ENCODE measurements at places on chromosomes 12 and 14. TPM values are rescaled to one million over a fixed set of nuclear protein-coding genes. Genes with fewer than 3 reads are reported as not detected.

The KIAA0586 gene
- total RNA-seq: 41.1 TPM

The OR6C2 gene
- not detected for total RNA-seq

The C14orf132 gene
- total RNA-seq: 42.1 TPM

The EIF2S3B gene
- total RNA-seq: 0.96 TPM

The RASSF8 gene
- 50.5 TPM for total RNA-seq

DNA sequence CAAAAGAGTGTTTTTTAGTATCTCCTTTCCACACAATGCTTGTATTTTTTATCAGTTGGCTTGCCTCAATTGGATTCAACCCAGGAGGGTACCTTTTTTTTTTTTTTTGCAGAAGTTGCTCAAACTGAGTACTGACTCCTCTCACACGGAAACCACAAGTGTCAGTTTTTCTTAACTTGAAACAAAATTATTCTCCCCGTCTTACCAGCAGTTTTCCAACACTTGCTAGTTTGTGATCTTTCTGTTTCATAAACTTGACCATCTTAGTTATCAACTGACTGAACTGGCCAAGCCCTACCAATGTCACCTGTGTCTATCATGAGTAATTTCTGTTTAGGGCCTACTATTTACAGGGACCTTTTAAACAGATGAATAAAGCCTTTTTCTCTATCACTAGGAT lies 34.1 kb upstream of the ITPR2 start:
- no peak for DNase-seq
- H3K36me3 ChIP-seq: no peaks in the 10 kb centered on the region
- H3K27me3 ChIP-seq: no peaks in the 10 kb centered on the region

- no peak for DNase-seq
- no peaks in the 10 kb centered on the region for H3K36me3 ChIP-seq
- H3K4me3 ChIP-seq: no peak overlapping the region
- no peak overlapping the region for H3K27ac ChIP-seq
These were observed 9.1 kb upstream of the DPF3 start for GRCh38 chr14:72902801-72903530.

DNA sequence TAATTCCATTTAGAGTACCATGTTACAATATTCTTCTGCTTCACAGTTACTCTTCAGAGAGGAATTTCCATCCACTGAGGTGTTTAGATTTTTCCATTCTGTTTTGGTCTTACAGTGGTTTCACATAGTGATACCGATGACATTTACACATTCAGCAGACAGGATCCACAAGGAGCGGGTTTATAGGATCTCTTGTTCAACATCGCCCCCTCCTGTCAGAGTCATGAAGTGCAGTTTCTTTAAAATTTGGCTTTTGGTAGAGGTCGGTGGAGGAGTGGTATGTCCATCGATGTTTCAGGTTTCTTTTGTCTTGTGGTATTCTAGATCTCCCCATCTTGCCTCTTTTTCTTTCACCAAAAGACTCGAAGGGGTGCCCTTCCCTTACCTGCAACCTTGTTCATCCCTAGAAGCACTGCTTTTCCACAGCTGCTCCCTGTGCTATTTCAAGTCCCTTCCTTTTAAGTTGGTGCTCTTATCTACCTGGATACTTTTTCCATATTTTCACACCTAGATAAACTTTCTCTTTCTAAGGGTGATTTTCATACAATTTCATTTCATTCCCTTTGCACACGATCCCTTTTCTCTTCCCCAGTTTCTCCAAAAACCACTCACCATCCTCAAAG lies 181.3 kb downstream of the ITPR2 start:
- no peak overlapping the region for H3K27ac ChIP-seq
- peak; percentile 78 for DNase-seq
- H3K4me3 ChIP-seq: no peak overlapping the region
- H3K27me3 ChIP-seq: no peaks in the 10 kb centered on the region
- H3K36me3 ChIP-seq: peaks cover 16% of the 10 kb centered on the region

DNA sequence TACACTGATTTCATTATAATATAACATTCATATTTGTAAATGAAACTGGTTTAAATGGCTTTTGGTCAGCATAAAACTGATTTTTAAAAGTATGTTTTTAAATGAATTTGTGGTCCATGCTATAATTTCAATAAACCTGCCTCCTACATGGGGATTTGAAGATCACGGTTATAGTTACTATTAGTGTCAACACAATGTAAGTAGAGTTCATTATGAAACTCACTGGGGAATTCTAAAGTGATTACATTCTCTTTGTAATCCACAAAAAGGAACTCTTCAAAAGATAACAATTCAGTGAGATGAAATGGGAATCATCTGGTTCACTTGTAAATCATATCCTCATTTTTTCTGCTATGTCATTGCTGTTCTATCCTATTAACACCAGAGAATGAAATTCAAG lies 204.5 kb upstream of the G2E3 start:
- peaks cover 16% of the 10 kb centered on the region for H3K4me1 ChIP-seq
- no peaks in the 10 kb centered on the region for H3K36me3 ChIP-seq
- no peak for DNase-seq

- no peaks in the 10 kb centered on the region for H3K27me3 ChIP-seq
- H3K36me3 ChIP-seq: no peaks in the 10 kb centered on the region
- no peak for DNase-seq
- no peak overlapping the region for H3K4me3 ChIP-seq
- H3K4me1 ChIP-seq: no peaks in the 10 kb centered on the region
These were observed 883.0 kb upstream of the FLRT2 start for GRCh38 chr14:84646786-84647500.

- H3K4me3 ChIP-seq: peak within 1 kb of the TSS; percentile 86
- peaks cover 98% of the 10 kb centered on the region for H3K27me3 ChIP-seq
- no peaks in the 10 kb centered on the region for H3K36me3 ChIP-seq
- no peak within 1 kb of the TSS for H3K27ac ChIP-seq
These were observed at the start of gene ESRRB for GRCh38 chr14:76375947-76376404. Gene ESRRB (plus strand): TSS chr14:76376137. CDS start chr14:76376402, 265 bp downstream.

GRCh38 chr12:93025145-93026103 lies 96.3 kb upstream of the EEA1 start:
- no peaks in the 10 kb centered on the region for H3K36me3 ChIP-seq
- H3K27me3 ChIP-seq: no peaks in the 10 kb centered on the region
- no peak overlapping the region for H3K4me3 ChIP-seq
- DNase-seq: no peak
- H3K4me1 ChIP-seq: peaks cover 5% of the 10 kb centered on the region
- H3K27ac ChIP-seq: no peak overlapping the region

GRCh38 chr12:108701779-108702441 lies 29.4 kb downstream of the CORO1C start:
- peaks cover 5% of the 10 kb centered on the region for H3K36me3 ChIP-seq
- peak overlapping the region; percentile 2 for H3K27ac ChIP-seq
- no peak for DNase-seq
- H3K4me1 ChIP-seq: peaks cover 39% of the 10 kb centered on the region
- no peaks in the 10 kb centered on the region for H3K27me3 ChIP-seq
- no peak overlapping the region for H3K4me3 ChIP-seq

- H3K4me1 ChIP-seq: peaks cover 5% of the 10 kb centered on the region
- peaks cover 59% of the 10 kb centered on the region for H3K27me3 ChIP-seq
- H3K27ac ChIP-seq: no peak overlapping the region
- H3K4me3 ChIP-seq: no peak overlapping the region
- no peak for DNase-seq
These were observed 5.4 kb downstream of the KCNH5 start for GRCh38 chr14:63039866-63040265.

GRCh38 chr12:82745063-82745674 lies 58.5 kb downstream of the TMTC2 start:
- peaks cover 23% of the 10 kb centered on the region for H3K4me1 ChIP-seq
- DNase-seq: no peak
- peaks cover 2% of the 10 kb centered on the region for H3K36me3 ChIP-seq
- H3K27ac ChIP-seq: no peak overlapping the region

GRCh38 chr14:32682214-32682613 lies 256.5 kb upstream of the NPAS3 start:
- H3K27ac ChIP-seq: no peak overlapping the region
- peaks cover 8% of the 10 kb centered on the region for H3K4me1 ChIP-seq
- H3K36me3 ChIP-seq: no peaks in the 10 kb centered on the region
- H3K4me3 ChIP-seq: no peak overlapping the region
- no peaks in the 10 kb centered on the region for H3K27me3 ChIP-seq
- no peak for DNase-seq

DNA sequence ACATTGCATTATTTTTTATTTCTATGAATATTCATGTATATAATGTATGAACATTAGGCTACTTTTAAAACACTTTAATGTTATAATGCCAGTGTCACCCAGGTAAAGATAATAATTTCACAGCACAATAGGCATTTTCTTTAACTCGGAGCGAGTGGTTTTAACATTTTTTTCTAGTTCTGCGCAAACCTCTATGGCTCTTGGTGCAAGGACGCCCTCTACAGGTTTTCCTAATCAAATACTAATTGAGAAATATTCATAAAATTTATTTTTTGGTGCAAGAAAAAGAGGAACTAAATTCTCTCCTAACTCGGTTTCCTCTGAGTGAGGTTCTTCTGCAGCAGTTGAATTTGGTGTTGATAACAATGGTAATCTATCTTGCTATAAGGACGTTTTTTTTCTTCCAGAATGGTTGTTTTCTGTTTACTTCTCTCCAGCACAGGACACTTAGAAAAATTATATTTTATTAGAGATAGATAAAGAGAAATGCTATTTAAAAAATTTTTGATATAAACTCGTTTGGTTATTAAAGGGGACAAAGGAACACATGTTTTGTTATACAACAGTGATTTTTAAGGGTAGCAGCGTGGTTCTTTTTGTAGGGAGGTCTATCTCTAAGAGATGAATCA lies 2.4 kb upstream of the WIF1 start:
- DNase-seq: no peak
- H3K36me3 ChIP-seq: no peaks in the 10 kb centered on the region
- no peak overlapping the region for H3K27ac ChIP-seq
- no peak overlapping the region for H3K4me3 ChIP-seq
- peaks cover 8% of the 10 kb centered on the region for H3K4me1 ChIP-seq
- peaks cover 52% of the 10 kb centered on the region for H3K27me3 ChIP-seq

GRCh38 chr14:104339829-104340228 lies 201.4 kb downstream of the KIF26A start:
- no peaks in the 10 kb centered on the region for H3K36me3 ChIP-seq
- peaks cover 57% of the 10 kb centered on the region for H3K27me3 ChIP-seq
- peaks cover 12% of the 10 kb centered on the region for H3K4me1 ChIP-seq
- H3K4me3 ChIP-seq: no peak overlapping the region

GRCh38 chr12:48780381-48781025 lies 8.4 kb downstream of the ADCY6 start:
- peak overlapping the region; percentile 57 for H3K4me3 ChIP-seq
- peaks cover 15% of the 10 kb centered on the region for H3K4me1 ChIP-seq
- no peak for DNase-seq
- peaks cover 8% of the 10 kb centered on the region for H3K36me3 ChIP-seq
- peak overlapping the region; percentile 35 for H3K27ac ChIP-seq

- peaks cover 9% of the 10 kb centered on the region for H3K4me1 ChIP-seq
- no peak for DNase-seq
These were observed 74.9 kb downstream of the NOVA1 start for GRCh38 chr14:26522967-26523366.

DNA sequence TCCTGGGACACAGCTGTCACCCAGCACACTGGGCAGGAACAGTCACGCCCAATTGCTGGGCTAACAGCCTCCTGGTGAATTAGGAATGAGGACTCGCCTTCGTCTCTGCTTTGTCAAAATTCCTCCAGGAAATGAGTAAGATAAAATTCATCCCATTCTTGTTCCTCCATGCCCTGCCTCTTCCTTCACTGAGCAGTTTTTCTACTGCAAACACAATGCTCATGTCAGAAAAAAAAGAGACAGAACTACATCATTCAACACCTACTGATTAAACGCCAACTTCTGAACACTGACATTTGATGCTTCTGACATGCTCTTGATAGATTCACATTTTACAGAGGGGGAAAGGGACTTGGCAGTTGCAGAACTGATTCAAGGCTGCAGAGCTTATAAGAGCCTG lies 37.5 kb upstream of the DTX1 start:
- no peak overlapping the region for H3K27ac ChIP-seq
- no peak overlapping the region for H3K4me3 ChIP-seq
- no peaks in the 10 kb centered on the region for H3K36me3 ChIP-seq
- no peak for DNase-seq
- H3K27me3 ChIP-seq: peaks cover 43% of the 10 kb centered on the region

DNA sequence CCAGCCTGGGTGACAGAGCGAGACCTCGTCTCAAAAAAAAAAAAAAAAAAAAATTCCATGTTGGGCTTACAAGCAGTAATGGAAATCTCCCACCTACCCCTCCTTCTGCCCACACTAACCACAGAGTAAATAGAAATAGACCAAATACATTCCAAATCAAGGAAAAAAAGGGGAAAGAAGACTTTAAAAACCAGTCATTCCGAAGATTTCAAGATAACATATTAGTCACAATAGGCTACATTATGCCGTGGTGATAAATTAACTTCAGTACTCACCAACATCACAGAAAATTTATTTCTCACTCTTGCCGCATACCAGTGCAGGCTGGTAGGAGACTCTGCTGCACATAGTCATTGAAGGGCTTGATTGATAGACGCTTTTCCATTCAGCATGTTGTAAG lies 15.5 kb upstream of the ETV6 start:
- H3K27me3 ChIP-seq: no peaks in the 10 kb centered on the region
- no peaks in the 10 kb centered on the region for H3K4me1 ChIP-seq
- no peak overlapping the region for H3K4me3 ChIP-seq
- DNase-seq: no peak

DNA sequence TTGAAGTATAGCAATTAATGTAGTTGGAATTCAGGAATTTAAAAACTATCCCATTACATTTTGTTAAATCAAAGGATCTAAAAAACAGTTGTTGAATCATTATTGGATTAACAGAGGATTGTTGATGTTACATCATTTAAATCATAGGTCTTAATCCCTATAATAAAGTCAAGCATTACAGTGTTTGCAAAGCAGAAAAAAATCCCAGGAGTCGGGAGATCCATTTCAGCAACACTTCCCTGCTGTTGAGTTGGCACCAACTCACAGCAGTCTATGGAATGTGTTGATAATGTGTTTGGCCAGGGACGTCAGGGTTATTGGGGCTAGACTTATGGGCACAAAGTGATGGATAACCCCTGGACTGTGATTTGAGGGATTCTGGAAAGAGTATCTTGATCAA lies 99.1 kb upstream of the TMTC1 start:
- H3K4me3 ChIP-seq: no peak overlapping the region
- peaks cover 39% of the 10 kb centered on the region for H3K4me1 ChIP-seq

- no peaks in the 10 kb centered on the region for H3K27me3 ChIP-seq
- no peaks in the 10 kb centered on the region for H3K36me3 ChIP-seq
- H3K27ac ChIP-seq: no peak overlapping the region
- no peak overlapping the region for H3K4me3 ChIP-seq
- H3K4me1 ChIP-seq: peaks cover 9% of the 10 kb centered on the region
These were observed 68.8 kb downstream of the SLC24A4 start for GRCh38 chr14:92391726-92392125.

- no peak for DNase-seq
- peaks cover 22% of the 10 kb centered on the region for H3K4me1 ChIP-seq
- no peaks in the 10 kb centered on the region for H3K36me3 ChIP-seq
- no peak overlapping the region for H3K4me3 ChIP-seq
- H3K27me3 ChIP-seq: no peaks in the 10 kb centered on the region
These were observed 11.5 kb downstream of the UBC start for GRCh38 chr12:124902916-124903315.

GRCh38 chr12:29656762-29657538 lies 126.8 kb downstream of the TMTC1 start:
- no peak for DNase-seq
- H3K4me1 ChIP-seq: peaks cover 27% of the 10 kb centered on the region
- H3K36me3 ChIP-seq: peaks cover 17% of the 10 kb centered on the region
- H3K27me3 ChIP-seq: no peaks in the 10 kb centered on the region
